NCI-H460 (cell line): ENCODE measurements at places on chromosomes 4 and X.

DNA sequence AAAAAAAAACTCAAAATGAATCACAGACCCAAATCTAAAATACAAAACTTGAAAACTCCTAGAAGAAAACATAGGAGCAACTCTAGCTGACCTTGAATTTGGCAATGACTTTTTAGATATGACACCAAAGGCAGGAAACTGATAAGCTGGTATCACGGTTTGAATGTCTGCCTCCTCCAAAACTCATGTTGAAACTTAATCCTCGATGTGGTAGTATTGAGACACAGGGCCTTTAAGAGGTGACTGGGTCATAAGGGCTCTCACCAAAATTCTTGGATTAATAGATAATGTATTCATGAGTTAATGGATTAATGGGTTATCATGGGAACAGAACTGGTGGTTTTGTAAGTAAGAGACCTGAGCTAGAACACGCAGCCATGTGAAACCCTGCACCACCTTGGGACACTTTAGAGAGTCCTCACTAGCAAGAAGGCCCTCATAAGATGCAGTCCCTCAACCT, 40.5 kb downstream of the FRYL start:
- DNase-seq: no peak

DNA sequence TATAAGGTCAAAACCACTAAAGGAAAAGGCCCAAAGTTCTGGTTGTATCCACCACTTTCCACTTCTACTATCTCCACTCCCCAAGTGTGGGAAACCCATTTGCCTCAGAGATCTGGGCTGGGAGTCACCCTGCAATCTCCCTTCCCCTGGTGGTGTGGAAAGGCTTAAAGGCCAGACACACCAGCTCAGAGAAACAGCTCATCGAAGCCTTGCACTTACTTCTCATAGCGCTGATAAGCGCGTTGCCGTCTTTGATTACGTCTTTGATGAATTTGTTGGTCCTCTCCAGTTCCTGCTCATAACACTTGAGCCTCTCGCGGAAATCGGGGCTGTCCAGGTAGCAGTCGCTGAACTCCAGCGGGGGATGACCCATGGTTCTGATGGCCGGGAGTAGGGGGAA, 647 bp downstream of the OPHN1 start:
- DNase-seq: no peak

GRCh38 chrX:43909141-43909540, 26.9 kb upstream of the MAOB start:
- DNase-seq: no peak

DNA sequence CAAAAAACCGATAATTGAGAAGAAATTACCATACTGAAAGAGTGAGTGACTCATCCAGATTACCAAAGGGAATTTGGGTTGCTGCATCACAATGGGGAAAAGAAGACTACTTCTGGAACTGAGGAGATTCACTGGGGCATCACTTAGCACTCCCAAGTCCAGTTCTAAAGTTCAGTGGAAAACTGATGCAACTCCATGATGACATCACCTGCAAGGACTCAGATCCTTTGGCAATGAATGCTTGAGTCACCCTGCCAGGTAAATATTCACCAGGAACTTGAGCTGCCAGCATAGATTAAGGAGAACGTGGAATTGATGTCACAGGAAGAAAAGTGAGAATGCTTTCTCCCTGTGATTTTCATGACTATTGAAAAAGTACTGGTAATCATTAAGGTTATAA, 32.0 kb upstream of the SMIM10L2A start:
- DNase-seq: peak; percentile 62

DNA sequence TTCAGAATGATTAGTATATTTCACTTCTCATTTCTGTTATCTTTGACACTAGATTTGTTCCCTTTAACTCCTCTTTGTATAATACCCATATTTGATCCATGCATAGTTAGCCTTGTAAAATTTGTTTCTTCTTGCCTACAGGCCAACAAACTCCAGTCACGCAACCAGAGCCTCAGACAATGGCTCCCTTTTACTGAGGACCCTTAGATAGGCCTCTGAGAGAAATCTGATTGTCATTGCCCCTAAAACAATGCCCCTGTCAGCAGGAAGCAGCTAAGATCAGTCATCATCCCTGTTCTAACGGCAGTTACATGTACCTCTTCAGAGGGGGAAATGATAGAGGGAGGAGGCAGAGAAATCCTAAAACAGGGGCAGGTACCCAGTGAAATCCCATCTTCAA, 190.6 kb upstream of the TENT5D start:
- no peak for DNase-seq

GRCh38 chr4:148926276-148927260, 484.4 kb upstream of the NR3C2 start:
- no peak for DNase-seq

DNA sequence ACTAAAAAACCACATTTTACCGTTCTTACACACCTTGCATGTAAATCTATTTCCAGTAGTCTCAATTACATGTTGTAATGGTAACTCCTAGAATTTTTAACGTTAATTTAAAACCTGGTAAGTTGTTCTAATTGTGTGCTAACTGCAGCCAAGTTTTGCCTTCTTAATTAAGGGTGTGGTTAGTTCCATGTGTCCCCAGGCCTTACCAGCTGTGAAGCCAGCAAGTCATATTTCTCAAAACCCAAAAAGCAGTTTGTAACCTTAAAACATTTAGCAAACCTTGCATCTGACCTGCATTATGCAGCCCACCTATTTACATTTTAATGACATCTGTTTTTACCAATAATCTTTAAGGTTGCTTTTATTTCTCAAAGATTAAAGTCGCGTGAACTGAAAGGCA, 18.4 kb upstream of the FAM47E start:
- DNase-seq: no peak

GRCh38 chr4:165844161-165844560, 28.9 kb upstream of the TLL1 start:
- DNase-seq: no peak

GRCh38 chr4:115906428-115906827, 793.0 kb upstream of the NDST4 start:
- no peak for DNase-seq

- peak; percentile 11 for DNase-seq
These were observed 47.8 kb upstream of the DDX53 start for GRCh38 chrX:22952010-22952409.

DNA sequence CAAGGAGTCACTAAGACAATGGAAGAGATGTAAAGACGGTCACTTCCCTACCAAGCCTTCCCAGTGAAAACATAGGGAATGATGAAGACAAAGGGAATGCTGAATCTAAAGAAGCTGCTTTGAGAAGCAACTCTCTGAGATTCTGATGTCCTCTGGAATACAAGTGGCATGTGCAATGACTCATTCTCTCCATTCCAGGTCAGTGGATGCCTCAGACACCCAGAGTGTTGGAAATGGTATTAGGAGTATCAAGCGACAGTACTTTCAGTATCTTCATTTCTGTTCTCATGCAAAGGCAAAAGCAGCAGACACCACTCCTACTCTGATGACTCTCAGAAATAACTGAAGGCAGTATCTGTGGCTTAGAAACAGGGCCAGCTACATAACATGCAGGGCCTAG, 102.6 kb downstream of the FSTL5 start:
- no peak for DNase-seq

- DNase-seq: no peak
These were observed 171.9 kb downstream of the DKK2 start for GRCh38 chr4:106864231-106864630.

DNA sequence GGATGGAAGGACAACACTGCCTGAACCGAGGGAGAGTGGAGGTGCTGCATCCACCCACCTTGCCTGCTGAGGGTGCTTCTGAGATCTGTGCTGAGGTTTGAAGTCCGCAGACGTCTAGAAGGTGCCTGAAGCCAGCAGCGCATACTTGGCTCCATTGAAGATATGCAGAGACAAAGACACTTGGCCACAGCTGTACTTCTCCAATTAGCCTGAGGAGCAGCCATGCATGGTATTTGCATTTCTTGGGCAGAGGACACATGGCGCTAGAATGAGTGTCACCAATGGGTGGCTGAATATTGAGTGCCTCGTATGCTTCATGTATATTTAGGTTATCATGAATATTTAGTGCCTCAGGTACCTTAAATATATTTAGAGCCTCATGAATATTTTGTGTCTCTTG, 128.7 kb upstream of the ATP6AP2 start:
- DNase-seq: no peak

DNA sequence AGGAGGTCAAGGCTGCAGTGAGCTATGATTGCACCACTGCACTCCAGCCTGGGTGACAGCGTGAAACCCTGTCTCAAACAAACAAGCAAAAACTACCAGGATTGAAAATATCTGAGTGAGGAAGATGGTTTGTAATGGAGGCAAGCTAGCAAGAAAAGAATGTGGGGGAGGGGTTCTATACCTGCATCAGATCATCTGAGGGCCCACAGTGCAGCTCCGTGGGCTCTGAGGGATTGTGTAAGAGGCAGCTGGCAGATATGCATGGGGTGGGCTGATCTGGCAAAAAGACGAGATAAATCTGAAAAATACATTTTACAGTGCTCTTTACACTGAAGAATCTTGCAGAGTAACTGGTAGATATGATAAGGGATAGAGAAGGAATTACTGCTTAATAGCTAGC, 28.9 kb upstream of the CHRNA9 start:
- no peak for DNase-seq

GRCh38 chrX:103423955-103424638, 47.8 kb downstream of the BEX3 start:
- no peak for DNase-seq

DNA sequence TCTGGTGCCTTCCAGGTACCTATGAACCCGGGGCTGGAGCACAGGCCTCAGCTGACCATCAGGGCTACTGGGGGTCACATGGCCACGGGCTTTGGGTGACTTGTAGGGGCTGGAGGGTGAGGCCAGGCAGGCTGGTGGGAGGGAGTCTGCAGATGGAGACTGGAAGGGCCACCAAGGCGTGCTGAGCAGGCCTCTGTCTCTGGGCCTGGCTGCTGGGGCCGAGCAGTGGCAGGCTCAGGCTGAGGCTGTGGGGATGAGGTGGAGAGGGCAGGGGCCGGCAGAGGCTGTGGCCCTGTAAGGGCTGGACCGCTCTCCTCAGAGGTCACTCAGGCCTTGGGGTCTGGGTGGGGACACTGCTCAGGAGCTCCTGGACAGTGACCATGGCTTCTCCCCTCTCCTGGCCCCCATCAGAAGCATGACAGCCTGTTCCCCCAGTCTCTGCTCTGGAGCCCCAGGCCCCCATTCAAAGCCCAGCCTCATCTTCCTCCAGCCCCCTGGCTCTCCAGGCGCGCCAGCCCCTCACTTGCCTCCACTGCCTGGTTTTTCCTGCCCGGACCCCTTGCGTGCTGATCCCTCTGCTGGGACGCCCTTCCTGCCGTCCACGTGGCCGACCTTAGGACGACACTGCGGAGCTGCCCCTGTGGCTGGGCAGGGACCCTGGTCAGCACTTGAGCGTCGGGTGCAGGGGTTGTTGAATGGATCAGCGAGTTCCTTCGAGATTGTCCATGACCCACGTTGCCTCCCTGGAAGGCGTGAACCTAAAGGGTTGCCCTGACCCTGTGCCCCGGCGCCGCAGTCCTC, 11.1 kb upstream of the NAT8L start:
- DNase-seq: no peak

- no peak for DNase-seq
These were observed 248.9 kb downstream of the TLL1 start for GRCh38 chr4:166121897-166122296.

DNA sequence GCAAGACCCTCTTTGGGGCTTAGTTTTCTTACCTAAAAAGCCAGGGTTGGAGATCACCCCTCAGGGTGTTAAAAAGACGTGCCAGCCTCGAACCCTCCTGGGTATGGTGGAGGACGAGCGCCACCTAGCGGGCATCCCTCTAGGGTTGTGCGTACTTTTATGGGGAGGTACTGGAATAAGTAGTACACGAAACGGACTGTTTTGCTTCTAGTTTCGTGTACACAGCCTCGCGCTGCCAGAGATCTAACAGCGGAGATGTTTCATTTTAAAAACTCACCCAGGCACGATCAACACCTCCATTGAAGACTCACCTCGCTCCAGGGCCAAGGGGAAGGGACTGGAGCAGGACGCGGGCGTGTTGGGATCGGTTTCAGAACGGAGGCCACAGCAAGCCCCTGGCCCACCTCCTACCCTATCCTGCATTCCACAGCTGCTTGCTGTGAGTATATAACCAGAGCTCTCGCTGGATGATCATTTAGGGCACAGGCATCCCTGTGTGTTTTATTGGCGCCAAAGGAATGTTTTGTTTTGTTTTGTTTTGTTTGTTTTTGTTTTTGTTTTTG, 4.8 kb upstream of the NKX3-2 start:
- DNase-seq: peak; percentile 64

DNA sequence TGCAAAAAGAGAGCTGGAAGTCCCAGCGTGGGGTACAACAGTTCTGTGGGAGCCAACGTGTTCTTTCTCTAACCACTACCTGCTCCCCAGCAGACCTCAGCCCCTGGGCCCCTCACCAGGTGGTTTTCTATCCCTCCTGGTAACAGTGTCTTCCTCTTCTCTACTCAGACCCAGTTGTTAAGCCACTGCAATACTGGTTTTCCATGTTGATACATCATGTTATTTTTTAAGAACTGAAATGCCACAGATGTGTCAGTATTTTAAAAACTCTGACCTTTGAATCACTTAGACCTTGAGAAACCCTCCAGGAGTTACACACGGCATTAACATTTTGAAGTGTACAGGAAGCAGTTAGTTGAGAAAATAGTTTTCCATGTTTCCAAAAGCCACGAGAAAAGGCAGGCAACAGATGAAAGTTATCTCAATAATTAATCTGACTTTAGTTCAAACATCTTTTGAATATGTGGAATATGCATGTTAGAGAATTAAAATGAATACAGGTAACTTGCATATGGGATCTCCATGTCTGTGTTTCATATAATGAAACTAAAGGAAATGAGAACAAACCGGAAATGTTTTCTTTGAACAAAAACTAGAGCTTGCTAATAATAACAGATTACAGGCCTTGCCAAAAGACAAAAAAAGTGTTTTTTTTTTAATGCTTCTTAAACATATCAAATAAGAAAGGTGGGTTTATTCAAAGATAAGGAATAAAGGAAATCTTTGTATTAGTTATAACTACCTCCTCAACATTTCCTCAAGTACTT, 108.8 kb downstream of the ZNF827 start:
- no peak for DNase-seq
